ENCODE measurements at places on chromosomes 4 and X. TPM values are rescaled to one million over a fixed set of nuclear protein-coding genes. Genes with fewer than 3 reads are reported as not detected.
A peak's percentile ranks its signal among the peaks of the same experiment; 100 is the strongest.

DNA sequence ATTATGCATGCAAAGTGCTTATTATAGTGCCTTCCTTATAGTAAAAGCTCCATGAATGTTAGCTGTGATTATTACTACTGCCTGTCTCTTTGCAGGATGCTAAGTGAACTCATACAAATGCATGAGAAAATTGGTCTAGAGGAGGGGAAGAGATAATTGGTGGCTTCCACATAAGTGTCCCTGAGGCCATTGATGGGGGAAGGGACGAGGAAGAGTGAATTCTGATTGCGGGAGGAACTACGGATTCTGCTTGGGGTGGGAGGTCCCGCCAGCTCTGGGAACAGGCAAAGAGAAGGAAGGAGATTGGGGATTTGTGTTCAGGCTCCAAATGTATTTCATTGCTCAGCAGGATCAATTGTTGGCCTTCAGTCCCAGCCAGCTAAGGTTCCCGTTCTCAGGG is 11.6 kb upstream of the ARHGAP36 start:
- DNase-seq: no peak

- peak; percentile 54 for DNase-seq
Measured at GRCh38 chr4:113823291-113823659, 61.7 kb upstream of the CAMK2D start.

The SPRY1 gene
- 14.8 TPM for total RNA-seq

The LINC00632 gene
- total RNA-seq: 18.6 TPM

- no peak for DNase-seq
Measured at GRCh38 chr4:101345271-101345595, 2.1 kb downstream of the PPP3CA start.

GRCh38 chr4:142238589-142238988 is 602.2 kb downstream of the IL15 start:
- DNase-seq: no peak

GRCh38 chr4:73801692-73802091 is 34.8 kb upstream of the CXCL6 start:
- no peak for DNase-seq

- DNase-seq: no peak
Measured at GRCh38 chrX:12227412-12228041, 89.3 kb downstream of the FRMPD4 start.

GRCh38 chr4:114677346-114677979 is 78.9 kb downstream of the UGT8 start:
- DNase-seq: no peak

- DNase-seq: no peak
Measured at GRCh38 chr4:38785901-38786402, 3.2 kb upstream of the TLR10 start.

The PDGFRA gene
- total RNA-seq: 2.1 TPM

GRCh38 chr4:165711436-165711835 is 161.6 kb upstream of the TLL1 start:
- DNase-seq: no peak

GRCh38 chr4:53702334-53703266 is 111.3 kb upstream of the LNX1 start:
- peak; percentile 80 for DNase-seq

DNA sequence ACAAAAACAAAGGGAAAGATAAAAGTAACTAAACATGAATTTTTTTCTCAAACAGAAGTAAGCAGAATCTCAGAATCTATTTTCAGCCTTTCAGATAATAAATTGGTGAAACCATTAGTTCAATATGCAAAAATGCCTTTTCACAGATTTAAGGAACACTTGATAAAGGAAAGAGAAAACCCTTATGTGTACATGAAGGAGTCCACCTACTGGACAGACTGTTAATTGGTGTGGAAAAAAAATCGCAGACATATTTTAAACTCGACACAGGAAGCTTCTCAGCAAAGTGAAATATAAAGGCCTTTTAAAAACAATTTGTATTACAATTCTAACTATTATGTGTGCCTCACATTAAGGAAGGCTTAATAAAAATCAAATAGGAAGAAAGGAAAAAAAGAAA is 22.3 kb downstream of the COX7B2 start:
- peak; percentile 9 for DNase-seq

DNA sequence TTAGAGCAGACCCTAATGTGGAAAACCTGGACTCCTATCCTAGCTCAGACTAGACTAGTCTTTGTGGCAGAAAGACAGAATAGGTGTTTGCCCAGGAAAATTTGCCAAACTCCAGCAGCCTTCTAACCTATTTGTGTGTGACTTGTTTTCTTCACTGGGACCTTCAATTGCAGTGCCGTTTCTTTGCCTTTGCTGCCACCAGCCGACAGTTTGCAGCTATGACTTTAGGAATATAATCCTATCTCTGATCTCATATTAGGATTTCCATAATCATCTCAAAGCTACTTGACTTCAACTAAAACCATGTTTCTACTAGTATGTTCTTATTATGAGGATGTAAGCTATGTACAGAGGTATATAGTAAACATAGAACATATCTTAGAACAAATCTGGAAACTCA is 60.2 kb upstream of the PGAM4 start:
- peak; percentile 36 for DNase-seq

DNA sequence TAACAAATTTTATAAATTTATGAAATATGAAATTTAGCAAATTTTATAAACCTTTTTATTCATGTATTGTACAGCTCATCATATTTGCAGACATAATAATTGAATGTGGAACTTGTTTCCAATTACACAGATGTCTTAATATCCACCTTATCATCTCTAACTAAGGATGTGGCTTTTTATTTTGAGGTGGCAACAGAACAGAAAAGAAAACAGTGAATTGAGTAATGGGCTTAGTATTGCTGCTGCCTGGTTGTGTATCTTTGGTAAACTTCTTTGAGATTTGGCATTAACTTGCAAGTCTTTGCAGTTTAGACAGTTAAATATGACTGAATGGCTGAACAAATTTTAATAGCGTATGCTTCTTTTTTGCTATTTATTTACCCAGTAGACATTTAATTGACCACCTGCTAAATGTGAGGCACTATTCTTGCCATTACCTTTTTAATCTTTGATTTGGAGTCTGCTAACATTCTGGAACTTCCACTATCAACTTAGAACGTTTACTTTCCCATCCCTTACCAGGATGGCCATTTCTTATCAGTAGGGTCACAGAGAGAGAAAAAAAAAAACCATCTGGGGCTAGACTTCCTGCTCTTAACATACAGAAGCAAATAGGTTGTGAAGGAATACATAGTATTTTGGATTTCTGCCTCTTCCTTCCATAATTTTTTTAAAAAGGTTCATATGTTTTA is 44.8 kb downstream of the CLCN3 start:
- DNase-seq: no peak

GRCh38 chrX:103356858-103357257 is 552 bp downstream of the TCEAL9 start:
- DNase-seq: no peak

The ART3 gene
- total RNA-seq: not detected

The BANK1 gene
- 0.47 TPM for total RNA-seq

GRCh38 chrX:3377560-3377959 is 31.1 kb upstream of the MXRA5 start:
- no peak for DNase-seq

GRCh38 chrX:65591206-65591605 is 56.6 kb upstream of the LAS1L start:
- DNase-seq: no peak

DNA sequence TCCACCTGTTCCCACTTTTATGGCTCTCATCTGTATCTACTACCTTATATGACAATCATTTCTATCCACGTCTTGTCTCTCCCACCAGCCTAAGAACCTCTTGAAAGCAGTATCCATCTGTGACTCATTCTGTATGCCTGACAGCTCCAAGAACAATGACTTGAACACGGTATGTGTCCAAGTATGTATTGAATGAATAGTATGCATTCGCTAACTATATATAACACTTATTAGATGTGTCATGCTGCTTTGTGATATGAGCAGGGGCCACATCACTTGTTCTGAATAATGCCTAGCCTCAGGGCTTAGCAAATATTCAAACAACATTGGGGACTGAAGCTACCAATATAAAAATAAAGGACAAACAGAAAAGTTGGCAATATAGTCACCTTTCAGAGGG is 4.9 kb downstream of the OPHN1 start:
- no peak for DNase-seq

- DNase-seq: no peak
Measured at GRCh38 chr4:7310451-7310850, 118.1 kb downstream of the SORCS2 start.

The FAM184B gene
- total RNA-seq: not detected
